ENCODE measurements at places on chromosomes 12 and 14.

- peak; percentile 59 for DNase-seq
These were observed 810 bp downstream of the MARCHF9 start for GRCh38 chr12:57755454-57756372.

DNA sequence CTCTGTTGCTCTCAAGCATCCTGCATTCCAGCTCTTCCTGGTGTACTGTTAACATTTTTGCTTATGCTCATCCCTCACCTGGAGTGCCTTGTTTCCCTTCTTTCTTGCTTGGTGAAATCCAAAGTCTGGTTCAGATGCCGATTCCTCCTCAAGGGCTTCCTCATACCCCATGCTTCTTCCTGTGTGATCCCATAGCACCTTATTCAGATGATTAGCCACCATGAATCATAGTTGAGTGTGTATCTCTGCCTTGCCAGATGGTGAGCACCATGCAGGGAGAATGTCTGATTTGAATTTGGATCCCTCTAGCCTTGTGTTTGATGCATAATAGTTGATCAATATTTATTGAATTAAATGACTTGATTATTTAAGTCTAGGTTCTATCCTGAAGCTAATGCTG lies 39.4 kb upstream of the ANO4 start:
- DNase-seq, result no peak

GRCh38 chr14:92719421-92719820 lies 29.0 kb downstream of the LGMN start:
- no peak for DNase-seq

DNA sequence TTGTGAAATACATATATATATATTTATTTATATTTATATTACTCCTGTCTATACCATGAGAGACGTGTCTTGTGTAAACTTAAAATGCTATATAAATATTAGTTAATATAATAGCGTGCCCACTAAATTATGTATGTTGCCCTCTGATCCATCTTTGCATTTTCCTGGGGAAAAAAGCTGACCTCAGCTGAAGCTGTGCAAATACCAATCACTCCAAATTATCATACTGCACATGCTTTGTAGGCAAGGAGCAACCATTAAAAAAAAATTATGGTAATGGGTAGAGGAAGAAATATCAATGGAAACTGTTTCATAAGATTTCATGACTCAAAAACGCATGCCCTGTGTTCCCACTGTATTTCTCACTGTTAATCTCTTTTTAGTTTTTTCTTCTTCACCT lies 179.8 kb downstream of the ANO4 start:
- no peak for DNase-seq

DNA sequence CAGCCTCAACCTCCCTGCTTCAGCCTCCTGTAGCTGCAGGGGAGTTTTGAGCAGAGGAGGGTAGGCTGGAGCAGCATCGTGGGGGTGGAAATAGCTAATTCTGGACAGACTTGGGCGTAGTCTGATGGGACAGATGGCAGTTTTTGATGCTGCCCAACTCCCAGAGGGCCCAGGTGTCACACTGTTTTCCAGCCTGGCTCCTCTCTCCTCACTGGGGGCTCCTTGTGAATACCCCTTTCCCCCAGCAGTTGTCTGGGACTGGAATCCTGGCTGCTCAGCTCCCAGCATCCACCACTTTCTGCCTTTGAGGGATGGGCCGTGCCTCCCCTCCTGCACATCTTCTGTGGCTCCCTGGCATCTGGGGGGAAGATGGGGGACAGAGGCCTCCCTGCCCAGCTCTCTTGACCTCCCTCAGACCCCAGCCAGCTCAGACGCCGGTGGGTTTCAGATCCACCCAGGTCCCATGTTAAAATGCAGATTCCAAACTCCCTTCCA lies 34.0 kb downstream of the SH2B3 start:
- no peak for DNase-seq

DNA sequence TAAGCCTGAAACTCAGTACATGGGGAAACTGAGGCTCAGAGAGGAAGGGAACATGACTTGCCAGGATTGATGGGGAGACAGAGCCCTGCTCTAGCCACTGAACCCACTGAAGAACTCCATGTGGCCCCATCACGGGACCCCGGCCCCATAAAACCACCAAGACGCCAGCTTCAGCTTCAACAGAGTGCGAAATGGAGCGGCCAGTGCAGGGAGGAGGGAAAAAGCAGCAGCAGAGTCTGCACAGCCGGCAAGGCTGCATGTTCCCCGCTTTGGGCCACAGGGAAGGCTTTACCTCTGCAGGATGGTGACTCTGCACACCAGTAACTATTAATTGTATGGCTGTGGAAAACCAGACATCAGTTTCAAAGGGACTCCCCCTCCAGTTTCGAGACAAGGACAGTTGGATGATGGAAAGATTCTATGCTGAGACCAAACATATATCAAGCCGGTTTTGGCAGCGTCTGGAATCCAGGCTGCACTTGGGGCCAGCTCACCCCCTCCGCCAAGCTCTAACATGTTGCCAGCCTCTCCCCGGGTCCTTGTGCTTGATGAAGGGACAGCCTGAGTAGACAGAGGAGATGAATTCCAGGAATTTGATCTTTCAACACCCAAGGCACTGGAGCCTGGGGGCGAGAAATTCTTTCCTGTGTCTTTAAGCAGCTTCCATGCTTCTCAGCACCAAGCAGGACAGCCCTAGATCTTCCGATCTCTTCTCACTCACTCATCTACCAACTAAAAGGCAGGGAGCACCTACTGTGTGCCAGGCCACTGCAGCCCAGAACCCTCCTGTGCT lies 55.7 kb upstream of the BCL11B start:
- DNase-seq, result no peak
